G401 (cell line): ENCODE measurements at places on chromosomes 2 and 18. TPM values are rescaled to one million over a fixed set of nuclear protein-coding genes. Genes with fewer than 3 reads are reported as not detected.

Gene NPPC
- 1.6 and 2.6 TPM in 2 replicates for total RNA-seq

Gene ALPG
- 203 and 218 TPM in 2 replicates for total RNA-seq

Gene TNFAIP6
- total RNA-seq: not detected in 2 replicates

Gene NIF3L1
- total RNA-seq: 80.5 and 105 TPM in 2 replicates

Gene HMSD
- not detected in 2 replicates for total RNA-seq

Gene KLHL29
- not detected in 2 replicates for total RNA-seq

Gene ELOA2
- not detected in 2 replicates for total RNA-seq

Gene PECR
- 10.3 and 11.2 TPM in 2 replicates for total RNA-seq

Gene LYG2
- total RNA-seq: not detected in 2 replicates

Gene DAPL1
- total RNA-seq: not detected in 2 replicates

Gene ENOSF1
- total RNA-seq: 57.1 and 88.7 TPM in 2 replicates

Gene AQP12A
- not detected in 2 replicates for total RNA-seq

Gene ADRA2B
- 0.37 TPM in 1 of 2 replicates, not detected in the other for total RNA-seq

Gene ABCB11
- total RNA-seq: not detected in 2 replicates

Gene GALR1
- total RNA-seq: not detected in 2 replicates

Gene EMILIN1
- 2.3 and 3.9 TPM in 2 replicates for total RNA-seq

Gene CHST9
- not detected in 2 replicates for total RNA-seq

Gene RMND5A
- 42.8 and 51.0 TPM in 2 replicates for total RNA-seq

Gene ABCG5
- not detected in 2 replicates for total RNA-seq
